ENCODE measurements at places on chromosomes 16 and 17.

DNA sequence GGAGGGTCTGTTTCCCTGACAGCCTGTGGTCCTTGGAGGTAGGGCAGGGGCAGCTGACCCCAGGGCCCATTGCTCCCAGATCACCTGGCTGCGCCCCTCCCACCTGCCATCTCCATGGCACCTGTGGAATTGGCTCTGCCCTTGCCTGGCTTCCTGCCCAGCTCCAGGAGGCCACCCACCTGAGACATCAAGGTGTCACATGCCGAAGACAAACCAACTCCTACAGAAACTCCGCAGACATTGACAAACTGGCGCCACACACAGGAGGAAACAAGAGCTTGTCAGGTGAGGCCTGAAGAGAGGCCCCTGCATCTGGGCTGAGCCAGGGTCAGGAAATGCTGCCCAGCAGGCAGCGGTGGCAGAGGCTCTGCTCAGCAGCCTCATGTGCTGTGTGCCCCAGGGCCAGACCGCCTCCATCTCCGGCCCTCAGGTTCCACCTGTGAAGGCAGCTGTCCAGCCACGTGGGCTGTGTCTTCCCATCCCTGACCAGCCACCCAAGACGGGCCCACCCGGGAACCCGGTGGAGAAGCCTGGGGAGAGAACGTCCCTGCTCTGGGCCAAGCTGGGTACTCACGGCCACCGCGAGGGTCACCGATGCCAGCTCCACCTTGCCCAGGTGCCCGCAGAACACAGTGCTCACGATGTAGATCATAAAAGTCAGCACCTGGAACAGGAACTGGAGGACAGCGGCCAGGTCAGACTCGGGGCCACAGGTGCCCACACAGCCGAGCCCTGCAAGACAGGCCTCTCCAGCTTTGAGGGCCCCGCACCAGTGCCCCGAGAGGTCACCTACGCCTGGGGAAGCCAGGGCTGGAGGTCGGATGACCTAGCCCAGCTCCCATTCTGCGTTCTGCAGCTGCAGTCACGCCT, 1.6 kb downstream of the SLC47A2 start:
- DNase-seq, result no peak

- no peak for DNase-seq
These were observed 290.4 kb downstream of the MAP2K6 start for GRCh38 chr17:69704935-69705334.

- DNase-seq, result no peak
These were observed 2.8 kb downstream of the UBTF start for GRCh38 chr17:44216694-44217093.

- DNase-seq, result no peak
These were observed 18.4 kb downstream of the MYH1 start for GRCh38 chr17:10499950-10500349.

DNA sequence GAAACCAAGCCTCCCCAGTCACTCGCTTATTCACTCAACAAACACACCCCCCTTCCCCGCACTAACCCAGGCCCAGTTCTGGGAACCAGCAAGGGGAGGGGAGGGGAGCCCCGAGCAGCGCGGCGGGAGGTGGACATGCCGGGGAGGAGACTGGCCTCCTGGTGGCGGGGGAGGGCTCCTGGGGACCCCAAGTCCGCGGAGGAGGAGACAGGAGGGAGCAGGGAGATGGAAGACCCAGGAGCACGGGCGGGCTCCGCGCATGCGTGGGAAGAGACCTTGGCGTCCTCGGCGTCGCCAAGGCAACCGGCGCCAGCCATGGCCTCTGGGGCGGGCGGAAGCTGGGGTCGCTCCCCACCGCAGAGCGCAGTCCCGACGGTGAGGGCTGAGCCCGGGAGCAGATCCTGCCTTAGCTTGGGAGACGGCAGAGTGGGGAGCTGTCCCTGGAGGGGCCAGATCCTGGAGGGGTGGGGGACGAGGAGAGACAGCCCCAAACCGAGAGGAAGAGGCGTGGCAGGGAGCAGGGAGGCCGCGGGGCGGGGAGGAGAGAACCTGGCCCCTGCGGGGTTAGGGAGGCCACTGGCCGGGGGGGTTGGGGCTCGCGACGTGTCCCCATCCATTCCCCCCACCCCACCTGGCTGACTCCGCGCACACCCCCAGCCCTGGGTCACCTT, at the start of gene PRR29:
PRR29 (plus strand) TSS at position 302 of the 671 bp plus-strand sequence; CDS start at position 316, 14 bp downstream.
- no peak for DNase-seq

GRCh38 chr17:27535178-27535928, 79.1 kb downstream of the KSR1 start:
- DNase-seq, result no peak

GRCh38 chr16:10972108-10972818, 27.9 kb downstream of the CLEC16A start:
- DNase-seq, result no peak

DNA sequence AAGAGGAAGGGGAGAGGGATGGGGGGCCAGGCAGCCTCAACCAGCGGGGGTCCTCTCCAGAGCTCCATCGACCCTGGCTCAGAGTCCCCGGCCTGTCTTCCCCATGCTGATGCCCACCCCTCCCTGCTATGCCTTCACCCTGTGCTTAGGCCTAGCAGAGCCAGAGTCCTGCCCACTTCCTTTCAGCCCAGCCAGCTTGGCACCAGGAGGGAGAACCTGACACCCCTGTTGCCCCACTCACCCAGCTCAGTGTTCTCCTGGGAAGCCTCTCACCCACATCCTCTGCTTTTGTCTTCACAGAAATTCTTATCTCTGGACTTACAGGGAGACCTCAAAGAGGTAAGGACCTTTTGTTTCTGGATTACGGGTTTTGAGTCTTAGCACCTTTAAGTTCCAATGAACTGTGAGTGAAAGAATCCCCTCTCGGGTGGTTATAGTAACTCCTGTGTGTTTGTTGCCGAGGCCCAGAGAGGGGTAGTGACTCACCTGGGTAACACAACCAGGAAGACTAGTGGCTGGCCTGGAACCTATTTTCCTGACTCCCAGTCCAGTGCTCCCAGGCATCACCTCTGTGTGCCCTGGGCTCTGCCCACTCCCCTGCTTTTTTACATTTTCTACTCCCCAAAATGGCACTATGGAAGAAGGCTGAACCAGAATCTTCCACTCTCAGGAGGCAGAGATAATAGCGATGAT, 53.3 kb downstream of the CES1 start:
- DNase-seq, result no peak

All from vagina (tissue), 2 donors.